ENCODE measurements at places on chromosomes 7 and 10.

- peak; percentile 65 for DNase-seq
Measured at GRCh38 chr10:93742633-93743349, 14.9 kb upstream of the LGI1 start.

DNA sequence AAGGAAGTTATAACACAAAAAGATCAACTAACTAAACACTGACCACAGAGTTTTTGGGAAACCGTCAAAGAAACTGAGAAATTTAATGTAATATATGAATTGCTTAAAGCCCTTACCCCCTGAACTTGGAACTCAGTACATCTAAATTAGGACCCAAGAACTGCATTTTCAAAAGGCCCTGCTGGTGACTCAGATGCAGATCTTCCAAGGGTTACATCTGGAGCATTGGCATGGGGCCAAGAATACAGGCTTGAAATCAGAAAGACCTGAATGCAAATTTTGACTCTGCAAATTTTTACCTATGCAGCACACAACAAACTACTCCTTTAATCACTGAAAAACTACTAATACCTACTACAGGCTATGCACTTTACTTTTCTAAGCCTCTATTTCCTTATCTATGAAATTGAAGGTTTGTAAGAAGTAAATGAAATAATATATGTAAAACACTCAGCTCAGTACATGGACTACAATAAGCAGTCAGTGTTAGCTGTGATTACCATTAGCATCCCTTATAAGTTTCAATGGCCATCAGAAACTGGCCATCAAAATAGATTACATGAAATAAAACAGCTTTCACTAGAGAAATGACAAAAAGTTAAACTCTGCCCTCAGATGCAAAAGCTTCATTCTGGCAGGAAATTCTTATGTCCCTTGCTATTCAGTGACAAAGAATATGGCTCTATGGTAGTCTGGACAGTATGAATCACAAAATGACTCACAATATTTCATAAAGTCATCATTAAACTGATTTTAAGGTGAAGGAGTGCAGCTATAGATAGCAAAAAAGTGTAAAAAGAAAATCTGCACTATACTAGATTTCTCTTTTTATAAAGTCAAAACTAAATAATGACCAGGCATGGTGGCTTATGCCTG lies 43.6 kb downstream of the NSUN6 start:
- no peak for DNase-seq

DNA sequence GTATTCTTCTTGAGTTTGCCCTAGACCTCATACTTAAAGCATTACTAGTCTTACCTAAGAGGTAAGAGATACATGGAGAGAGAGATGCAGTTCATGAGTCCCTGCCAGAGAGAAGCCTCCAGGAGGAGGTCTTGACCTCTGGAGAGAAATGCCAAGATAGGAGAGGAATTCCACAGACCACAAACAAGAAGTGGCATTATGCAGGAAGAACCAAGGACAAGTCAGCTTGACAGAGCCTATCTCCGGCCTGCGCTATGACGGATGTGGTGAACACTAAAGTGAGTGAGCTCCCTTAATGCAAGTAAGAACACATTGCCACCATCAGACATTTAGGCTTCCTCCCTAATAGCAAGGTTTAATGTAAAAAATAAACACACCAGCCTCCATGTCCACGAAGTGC lies 27.9 kb upstream of the COL1A2 start:
- no peak for DNase-seq

DNA sequence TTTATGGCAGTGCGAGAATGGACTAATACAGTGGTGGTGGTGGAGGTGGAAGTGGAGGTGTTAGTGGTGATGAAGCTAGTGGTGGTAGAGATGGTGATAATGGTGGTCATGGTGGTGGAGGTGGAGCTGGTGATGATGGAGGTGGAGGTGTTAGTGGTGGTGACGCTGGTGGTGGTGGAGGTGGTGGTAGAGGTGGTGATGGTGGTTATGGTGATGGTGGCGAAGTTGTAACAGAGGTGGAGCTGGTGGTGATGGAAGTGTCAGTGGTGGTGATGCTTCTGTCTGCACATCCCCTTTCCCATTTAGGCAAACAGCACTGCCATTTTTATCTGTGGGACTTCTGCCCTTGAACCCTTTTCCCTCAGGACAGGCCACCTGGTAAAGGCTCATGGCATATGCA lies 7.4 kb upstream of the PTPRN2 start:
- peak; percentile 35 for DNase-seq

GRCh38 chr10:4546500-4546899 lies 279.5 kb upstream of the AKR1E2 start:
- no peak for DNase-seq

DNA sequence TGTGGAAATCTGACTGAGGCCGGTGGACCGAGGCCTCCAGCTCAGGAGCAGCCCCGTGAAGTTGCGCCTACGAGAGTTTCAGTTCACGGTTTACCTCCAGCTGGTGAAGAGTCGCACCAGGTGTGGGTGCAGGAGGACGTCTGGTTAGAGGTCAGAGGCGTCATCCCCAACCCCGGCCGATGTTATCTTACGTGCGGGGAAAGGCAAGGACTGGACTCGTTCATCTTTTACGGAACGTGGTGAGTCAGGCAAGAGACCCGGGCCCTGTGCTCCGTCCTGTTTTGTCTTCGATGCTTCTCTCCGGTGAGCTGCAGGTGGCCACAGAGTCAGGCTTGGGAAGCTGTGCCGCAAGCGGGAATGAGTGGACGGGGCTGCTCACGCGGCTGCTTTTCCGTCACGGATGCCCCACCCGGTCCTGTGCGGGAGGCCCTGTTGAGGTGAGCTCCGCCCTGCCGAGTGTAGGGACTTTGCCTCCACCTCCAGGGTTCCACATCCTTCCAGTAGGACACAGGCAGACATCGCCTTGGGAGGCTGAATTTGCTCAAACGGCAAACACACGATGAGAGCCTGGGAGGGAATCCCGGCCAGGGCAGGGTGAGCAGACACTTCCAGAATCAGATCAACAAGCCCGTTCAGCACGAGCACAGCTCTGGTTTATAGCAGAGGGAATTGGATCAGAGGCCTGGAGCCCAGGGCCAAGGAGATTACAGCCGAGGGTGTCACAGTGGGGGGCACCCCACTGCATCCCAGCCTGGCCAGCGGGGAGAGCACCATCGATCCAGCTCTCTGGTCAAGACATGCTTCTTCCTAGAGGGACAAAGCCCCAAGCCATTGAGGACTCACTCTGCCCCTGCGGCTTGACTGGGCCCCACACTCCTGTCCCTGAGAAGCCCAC lies 50.1 kb upstream of the INPP5A start:
- no peak for DNase-seq

- DNase-seq: no peak
Measured at GRCh38 chr10:130782467-130782866, 529.1 kb downstream of the TCERG1L start.

- no peak for DNase-seq
Measured at GRCh38 chr10:77763453-77764430, 126.1 kb upstream of the KCNMA1 start.

- no peak for DNase-seq
Measured at GRCh38 chr7:128814499-128814898, 15.7 kb upstream of the FLNC start.

GRCh38 chr7:132779164-132779563 lies 202.9 kb upstream of the PLXNA4 start:
- DNase-seq: no peak

DNA sequence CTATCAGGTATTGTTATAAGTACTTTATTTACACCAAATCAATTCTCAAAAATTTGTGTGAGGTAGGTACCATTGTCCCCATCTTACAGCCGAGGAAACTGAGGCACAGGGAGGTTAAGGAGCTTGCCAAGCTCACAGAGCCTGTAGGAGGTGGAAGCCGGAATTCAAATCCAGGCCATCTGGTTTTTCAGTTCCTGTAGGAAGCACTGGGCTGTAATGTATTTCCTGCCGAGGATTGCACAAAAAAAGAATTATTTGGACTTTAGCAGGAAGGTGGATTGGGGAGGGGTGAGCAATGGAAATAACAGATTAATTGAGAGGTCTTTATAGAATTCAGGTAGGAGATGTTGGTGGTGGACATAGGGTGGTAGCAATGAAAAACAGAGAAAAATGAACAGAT lies 315.3 kb upstream of the AUTS2 start:
- no peak for DNase-seq

GRCh38 chr10:105258674-105259065 lies 617.6 kb downstream of the SORCS3 start:
- no peak for DNase-seq

Measured in B cell (primary cell).